ENCODE measurements at places on chromosomes 13 and 19.

DNA sequence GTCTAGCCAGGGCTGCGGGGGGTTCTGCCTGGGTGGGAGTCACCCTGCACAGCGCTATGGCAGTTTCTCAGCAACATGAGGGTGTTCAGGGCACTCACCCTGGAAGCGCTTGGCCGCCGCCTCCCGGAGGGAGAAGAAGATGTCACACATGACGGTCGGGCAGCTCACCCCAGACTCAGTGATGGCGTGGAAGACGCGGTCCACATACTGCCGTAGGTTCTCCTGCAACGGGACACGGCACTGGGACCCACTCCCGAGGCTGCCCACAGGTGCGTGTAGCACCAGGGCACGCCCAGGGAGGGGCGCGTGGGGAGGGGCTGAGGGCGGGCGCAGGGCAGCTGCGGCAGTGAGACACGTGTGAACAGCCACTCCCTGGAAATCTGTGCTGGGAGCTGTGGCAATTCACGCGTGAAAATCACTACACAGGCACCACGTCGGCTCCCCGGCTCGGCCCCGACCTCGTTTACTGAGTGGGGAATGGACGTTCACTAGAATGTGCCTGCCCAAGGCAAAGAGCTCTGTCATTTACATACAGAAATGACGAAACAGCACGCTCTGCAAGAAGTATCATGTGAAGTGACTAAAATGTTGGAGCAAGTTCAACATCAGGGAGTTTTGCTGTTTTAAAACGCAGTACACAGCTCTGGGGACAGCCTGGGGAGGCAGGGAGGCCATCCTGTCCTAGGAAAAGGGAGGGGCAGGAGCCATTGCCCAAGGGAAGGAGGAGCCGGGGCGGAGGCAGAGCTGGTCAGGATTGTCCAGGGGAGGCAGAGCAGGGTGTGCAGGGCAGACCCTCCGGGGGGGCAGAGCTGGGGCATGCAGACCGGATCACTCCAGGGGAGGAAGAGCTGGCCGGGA lies 41.5 kb upstream of the C13orf46 start:
- peaks cover 28% of the 10 kb centered on the region for H3K36me3 ChIP-seq
- H3K4me3 ChIP-seq, result no peak overlapping the region
- H3K27ac ChIP-seq, result peak overlapping the region; percentile 81
- peaks cover 8% of the 10 kb centered on the region for H3K4me1 ChIP-seq

DNA sequence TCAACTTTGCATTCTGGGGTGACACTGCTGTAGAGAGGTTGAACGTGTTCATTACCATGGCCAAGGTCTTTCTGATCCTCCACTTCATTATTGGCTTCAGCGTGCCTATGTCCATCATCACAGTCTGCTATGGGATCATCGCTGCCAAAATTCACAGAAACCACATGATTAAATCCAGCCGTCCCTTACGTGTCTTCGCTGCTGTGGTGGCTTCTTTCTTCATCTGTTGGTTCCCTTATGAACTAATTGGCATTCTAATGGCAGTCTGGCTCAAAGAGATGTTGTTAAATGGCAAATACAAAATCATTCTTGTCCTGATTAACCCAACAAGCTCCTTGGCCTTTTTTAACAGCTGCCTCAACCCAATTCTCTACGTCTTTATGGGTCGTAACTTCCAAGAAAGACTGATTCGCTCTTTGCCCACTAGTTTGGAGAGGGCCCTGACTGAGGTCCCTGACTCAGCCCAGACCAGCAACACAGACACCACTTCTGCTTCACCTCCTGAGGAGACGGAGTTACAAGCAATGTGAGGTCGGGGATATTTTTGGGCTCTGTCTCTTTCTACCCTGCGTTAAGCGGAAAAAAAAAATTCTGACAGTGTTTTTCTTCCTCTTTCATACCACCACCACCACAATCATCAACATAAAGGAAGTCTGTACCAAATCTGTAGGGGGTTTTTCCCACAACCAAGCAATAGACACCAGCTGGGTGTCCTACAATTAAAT lies 29.5 kb downstream of the FPR3 start:
- no peak for DNase-seq
- H3K27ac ChIP-seq, result no peak overlapping the region
- H3K4me1 ChIP-seq, result no peaks in the 10 kb centered on the region
- no peaks in the 10 kb centered on the region for H3K36me3 ChIP-seq
- no peak overlapping the region for H3K4me3 ChIP-seq

- H3K36me3 ChIP-seq, result peaks cover 34% of the 10 kb centered on the region
- peak within 1 kb of the TSS; percentile 74 for H3K4me3 ChIP-seq
- H3K4me1 ChIP-seq, result peaks cover 49% of the 10 kb centered on the region
- peak; percentile 60 for DNase-seq
Measured at GRCh38 chr19:55647732-55648584, at the start of gene CCDC106. Gene CCDC106, plus strand, starts transcription at chr19:55648212. Its CDS starts 835 bp downstream, at chr19:55649047.

- peaks cover 22% of the 10 kb centered on the region for H3K4me1 ChIP-seq
- no peak for DNase-seq
- no peaks in the 10 kb centered on the region for H3K27me3 ChIP-seq
Measured at GRCh38 chr19:55278391-55279135, 1.3 kb downstream of the HSPBP1 start.

DNA sequence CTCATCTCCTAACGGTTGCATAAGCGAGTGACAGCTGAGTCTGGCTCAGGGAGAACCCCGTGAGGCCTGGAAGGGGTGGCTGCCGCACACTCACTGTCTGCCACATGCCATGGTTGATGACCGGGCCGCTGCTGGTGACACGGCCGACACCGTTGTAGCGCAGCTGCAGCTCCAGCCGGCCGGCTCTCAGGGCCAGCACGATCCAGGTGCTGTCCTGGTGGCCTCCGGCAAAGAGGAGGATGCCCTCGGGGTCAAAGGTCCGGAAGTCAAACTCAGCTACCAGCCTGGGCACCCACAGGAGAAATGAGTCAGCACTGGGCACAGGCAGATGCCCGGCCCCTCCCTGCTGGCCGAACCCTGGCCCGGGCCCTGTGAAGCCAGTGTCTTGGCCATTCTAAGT lies 31.7 kb downstream of the GAS6 start:
- no peak overlapping the region for H3K27ac ChIP-seq
- no peaks in the 10 kb centered on the region for H3K27me3 ChIP-seq
- H3K4me3 ChIP-seq, result no peak overlapping the region

DNA sequence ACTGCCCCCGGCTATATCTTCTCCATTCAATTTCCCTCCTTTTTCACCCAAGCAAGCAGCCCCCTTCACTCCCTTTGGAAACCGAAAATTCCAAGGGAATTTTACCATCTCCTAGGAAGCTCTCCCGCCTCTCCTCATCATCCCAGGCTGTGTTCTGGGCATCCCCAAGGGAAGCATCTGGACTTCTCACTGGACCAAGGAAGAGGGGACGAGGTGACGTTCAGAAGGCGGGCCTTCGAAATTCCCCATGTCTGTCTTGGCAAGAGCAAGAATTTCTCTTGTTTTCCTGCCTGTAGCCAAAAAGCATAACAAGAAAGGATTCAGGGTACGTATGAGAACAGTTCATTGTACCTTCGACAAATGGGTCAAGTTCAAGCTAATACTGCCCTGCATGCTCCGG lies 6.1 kb downstream of the TPRX2 start:
- H3K27ac ChIP-seq, result no peak overlapping the region
- no peak for DNase-seq
- peaks cover 11% of the 10 kb centered on the region for H3K27me3 ChIP-seq
- no peaks in the 10 kb centered on the region for H3K36me3 ChIP-seq
- no peak overlapping the region for H3K4me3 ChIP-seq
- H3K4me1 ChIP-seq, result no peaks in the 10 kb centered on the region

GRCh38 chr13:45179428-45179827 lies 21.4 kb downstream of the KCTD4 start:
- DNase-seq, result no peak
- peaks cover 27% of the 10 kb centered on the region for H3K4me1 ChIP-seq
- no peak overlapping the region for H3K4me3 ChIP-seq
- no peaks in the 10 kb centered on the region for H3K27me3 ChIP-seq
- no peak overlapping the region for H3K27ac ChIP-seq
